Germinal center (tissue), 1 donor: ENCODE measurements at places on chromosomes 1 and 21.

DNA sequence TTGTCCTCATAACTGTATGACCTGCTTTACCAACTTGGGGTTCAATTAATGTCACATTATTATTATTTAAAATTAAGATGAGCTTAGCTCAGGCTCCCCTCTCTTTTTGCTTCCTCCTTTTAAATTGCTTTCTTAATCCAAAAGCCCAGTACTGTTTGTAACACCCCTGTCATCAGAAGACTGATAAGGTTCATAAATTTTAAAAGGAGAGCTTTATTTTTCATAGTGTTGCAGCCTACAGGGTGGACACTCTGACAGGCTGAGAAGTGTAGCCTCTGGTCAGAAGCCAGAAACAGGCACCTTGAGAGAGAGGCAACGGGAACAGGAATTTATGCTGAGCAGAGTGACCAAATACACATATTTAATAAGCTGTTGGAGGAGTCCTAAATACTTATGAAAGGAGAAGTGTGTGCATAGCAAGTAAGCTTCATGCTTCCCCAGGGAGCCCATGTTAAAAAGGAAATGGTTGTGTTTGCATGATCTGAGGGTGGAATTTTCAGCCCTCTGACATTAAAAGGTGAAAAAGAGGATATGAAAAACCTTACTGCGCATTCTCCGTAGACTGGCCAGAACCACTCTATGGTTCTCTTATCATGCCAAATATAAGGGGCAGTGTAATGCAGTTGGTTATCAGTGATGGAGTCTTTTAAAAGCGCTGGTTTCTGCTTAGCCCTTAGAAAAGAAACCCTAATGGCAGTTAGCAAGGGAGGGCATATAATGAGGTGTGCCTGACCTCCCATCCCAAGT is 30.5 kb upstream of the FGGY start:
- peak; percentile 42 for DNase-seq

DNA sequence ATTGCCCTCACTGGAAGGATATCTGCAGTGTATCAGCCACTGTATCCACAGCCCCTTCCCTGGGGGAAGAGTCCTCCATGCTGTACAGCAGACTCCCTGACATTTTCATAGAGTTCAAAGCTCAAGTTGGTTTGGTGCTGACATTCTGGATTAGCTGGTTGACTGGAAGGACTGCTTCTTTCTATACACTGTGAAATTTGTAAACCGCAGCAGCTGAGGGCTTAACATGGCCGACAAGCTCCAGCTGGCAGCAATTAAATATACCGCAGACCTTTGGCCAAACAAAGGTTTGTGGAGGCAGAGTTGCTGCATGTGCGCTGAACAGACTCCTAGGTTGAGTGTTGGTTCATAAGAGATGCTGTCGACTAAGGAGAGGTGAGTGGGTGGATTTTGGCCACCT is 126.4 kb downstream of the DHRS3 start:
- DNase-seq = no peak

DNA sequence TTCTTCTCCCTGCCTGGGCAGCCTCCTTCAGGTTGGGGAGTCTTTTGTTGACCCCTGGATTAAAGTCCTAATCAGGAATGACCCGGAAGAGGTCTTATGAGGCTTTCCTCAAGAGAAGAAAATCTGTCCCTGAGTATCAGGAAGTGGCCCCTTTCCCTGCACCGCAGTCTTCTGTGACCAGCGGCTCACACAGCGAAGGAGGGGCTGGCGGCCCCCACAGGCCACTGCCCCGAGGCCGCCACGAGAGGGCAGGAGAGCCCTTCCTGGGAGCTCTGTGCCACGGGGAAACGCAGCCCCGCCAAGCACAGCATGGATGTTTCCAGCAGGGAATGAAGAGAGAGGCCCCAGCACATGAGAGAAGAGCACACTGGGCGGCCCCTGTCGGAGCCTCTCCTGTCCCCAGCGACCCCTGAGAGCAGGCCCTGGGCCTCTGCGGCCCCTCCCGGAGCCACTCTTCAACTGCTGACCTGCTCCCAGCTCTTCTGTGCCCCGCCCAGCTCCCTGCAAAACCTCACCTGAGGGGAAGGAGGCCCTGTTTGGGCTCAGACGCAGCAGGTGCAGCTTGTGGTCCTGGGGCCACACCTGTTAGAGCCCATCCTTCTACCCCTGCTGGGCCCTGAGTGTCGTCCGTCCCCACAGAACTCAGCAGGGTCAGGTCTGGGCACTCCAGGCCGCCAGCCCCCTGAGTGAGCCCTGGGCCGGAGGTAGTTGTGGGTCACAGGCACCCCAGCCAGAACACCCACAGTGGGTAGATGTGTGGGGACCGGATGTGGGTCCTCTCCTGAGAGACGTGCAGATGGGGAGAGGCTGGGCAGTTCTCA is 4.9 kb upstream of the POFUT2 start:
- peak; percentile 67 for DNase-seq

GRCh38 chr21:46404306-46404705 is 54.4 kb upstream of the DIP2A start:
- DNase-seq = no peak

GRCh38 chr1:156121457-156121856 is 6.9 kb downstream of the LMNA start:
- DNase-seq = no peak

- DNase-seq = no peak
Measured at GRCh38 chr1:107105914-107106313, 34.9 kb upstream of the NTNG1 start.

DNA sequence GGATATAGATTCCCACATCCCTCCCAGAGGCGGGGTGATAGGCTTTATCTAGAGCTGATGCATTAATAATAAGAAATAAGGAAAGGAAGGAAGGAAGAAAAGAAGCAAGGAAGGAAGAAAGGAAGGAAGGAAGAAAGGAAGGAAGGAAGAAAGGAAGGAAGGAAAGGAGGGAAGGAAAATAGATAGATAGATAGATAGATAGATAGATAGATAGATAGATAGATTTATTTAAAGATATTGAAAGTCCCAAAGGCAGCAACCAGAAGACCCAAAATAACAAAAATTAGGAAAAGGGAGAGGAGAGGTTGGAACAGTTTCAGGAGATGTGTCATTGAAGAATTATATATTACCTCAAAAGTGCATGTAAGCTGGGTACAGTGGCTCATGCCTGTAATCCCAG is 12.2 kb upstream of the SLC26A9 start:
- DNase-seq = no peak

DNA sequence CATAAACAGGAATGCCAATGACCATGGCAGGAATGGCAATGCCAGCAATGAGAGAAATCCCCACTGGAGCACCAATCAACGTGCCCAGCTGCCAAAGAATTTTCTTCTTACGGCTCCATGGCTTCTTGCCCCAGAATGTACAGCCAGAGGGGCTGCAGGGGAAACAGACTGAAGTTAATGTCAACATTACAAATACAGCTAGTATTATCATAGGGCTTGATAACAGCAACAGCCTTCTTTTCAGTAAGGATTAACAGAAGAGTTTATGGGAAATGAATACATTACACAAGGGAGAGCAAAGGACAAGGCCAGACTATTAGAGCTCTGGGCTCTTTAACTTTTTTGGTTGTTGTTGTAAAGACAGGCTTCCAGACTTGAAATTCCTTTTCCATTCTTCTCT is 18.2 kb downstream of the RNF19B start:
- DNase-seq = no peak

- no peak for DNase-seq
Measured at GRCh38 chr1:90412563-90412962, 304.5 kb downstream of the BARHL2 start.

- no peak for DNase-seq
Measured at GRCh38 chr1:18998016-18998724, 41.7 kb upstream of the IFFO2 start.

- no peak for DNase-seq
Measured at GRCh38 chr21:16177532-16177931, 447.8 kb downstream of the USP25 start.

- no peak for DNase-seq
Measured at GRCh38 chr1:66982561-66983260, 57.9 kb downstream of the MIER1 start.

DNA sequence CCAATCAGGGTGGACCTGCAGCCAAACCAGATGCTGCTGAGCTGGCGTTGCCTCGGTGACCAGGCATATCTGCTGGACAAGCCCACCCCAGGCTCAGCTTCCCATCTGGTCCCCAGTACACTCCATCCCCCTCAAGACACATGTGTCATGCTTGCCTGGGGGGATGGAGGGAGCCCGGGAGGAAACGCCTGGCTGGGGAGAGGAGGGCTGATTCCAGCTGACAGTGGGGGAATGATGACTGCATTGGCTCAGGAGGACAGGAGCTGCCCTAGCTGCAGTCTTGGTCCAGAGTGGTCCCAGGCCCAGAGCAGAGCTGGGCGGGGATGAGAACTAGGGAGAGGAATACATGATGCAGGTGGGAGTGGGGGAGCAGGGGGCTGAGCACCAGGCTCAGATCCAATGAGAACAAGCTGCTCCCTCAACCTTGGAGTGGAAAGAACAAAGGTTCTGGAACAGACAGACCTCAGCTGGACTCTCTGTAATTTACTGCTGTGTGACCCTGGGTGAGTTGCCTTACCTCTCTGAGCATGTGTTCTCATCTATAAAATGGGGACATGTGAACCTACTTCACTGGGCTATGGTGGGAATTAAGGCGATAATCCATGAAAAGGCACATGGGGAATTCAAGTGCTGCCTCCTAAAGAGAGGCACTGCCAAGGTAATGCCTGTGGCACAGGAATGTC is 23.1 kb upstream of the ECE1 start:
- DNase-seq = no peak

DNA sequence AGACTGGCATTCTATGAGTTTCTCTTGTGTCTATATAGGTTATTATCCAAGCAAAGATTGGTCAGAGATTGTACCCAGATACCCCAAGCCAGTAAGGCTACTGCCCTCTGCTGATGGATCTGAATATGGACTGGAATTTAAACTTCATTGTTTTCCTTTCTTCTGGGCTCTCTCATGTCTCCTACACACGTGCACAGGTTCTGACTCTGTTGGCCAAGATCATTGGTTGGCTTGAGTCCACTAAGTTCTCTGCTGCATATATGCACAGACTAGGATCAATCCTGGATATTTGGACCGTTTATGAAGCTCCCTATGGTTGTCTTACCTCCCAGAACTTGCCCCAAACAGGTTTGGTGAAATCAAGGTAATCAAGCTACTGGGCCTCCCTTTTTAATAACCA is 69.7 kb downstream of the CC2D1B start:
- peak; percentile 32 for DNase-seq

DNA sequence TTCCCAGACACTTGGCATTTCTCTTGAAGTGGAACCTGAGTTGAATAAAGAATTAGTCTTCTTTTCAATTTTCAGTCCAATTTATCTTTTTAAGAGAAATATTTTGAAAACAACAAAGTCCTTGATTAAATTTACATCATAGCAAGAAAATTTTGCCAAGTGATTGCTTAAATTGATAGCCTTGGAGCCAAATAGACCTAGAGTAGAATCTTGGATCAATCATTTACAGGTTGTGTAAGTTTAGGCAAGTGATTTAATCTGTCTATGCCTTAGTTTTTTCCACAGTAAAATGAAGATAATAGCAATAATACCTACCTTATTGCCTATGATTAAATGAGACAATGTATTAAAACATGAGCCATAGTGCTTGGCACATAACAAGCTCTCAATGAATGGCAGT is 113.9 kb downstream of the LHX9 start:
- no peak for DNase-seq

- DNase-seq = no peak
Measured at GRCh38 chr21:46459356-46460112, 843 bp downstream of the DIP2A start.

DNA sequence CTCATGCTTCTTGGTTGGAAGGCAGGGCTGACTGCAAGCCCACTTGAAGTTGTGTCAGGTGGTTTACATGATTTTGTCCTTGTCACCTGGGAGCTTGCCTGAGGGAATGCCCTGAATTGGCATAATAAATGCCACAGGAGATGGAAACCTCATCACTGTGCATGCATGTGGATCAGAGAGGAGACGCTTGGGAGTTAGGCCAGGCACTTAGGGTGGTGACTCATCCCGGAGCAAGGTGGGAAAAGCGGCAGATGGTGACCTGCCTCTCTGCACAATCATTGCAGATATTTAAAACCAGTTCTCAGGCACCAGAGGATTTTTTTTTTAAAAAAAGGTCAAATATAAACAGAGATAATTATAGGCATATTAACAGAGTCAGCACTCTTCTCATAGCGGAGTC is 202.2 kb upstream of the KIAA0040 start:
- no peak for DNase-seq

DNA sequence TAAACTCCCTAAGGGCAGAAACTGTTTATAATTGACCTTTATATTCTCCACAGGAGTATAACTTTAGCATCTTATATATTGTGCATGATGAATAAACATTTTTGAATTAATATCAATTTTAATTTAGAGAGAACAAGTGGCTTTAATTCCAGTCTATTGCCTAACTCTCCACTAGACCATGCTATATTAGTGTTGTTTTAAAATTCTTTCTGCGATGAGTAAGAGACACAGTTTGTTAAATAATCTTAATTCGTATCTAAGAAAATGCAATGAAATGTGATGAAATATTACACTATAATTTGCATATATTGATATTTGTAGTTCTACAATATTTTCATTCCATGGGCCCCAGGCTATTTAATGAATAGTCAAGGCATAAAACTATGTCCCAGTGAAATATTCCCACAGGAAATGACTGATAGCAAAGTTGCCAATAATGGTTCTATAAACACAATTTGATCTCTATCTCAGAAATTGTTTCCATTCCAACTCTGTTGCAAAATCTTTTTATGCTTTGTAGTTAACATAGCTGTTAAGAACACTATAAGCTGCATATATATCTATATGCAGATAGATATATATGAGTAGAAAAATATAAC is 2.9 kb upstream of the SYDE2 start:
- no peak for DNase-seq

- no peak for DNase-seq
Measured at GRCh38 chr1:94324178-94324544, 86.8 kb upstream of the ARHGAP29 start.

DNA sequence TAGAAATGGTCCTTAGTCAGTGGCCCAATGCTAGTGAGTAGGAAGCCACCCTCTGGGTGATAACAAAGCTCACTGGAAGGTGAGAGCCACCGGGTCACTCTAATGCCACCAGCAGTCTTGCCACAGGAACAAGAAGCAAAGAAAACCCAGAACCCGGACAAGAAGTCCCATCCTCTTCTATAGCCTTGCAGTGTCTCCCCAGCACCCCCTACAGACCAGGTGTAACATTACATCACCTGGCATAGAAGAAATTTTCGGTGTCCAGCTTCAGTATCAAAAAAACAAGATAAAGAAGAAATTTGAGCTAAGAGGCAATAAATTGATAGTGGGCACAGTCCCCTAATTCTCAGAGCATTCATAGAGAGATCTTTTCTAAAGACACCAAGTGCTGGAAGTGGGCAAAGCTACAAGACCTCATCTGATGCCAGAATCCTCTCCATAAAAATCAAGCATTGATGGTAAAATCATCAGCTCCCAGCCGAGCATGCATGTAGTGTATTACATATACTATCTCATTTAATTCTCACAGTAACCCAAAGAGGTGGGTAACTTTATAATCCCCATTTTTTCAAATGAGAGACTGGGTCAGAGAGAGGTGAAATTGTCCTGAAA is 491.0 kb downstream of the MATN1 start:
- peak; percentile 28 for DNase-seq

DNA sequence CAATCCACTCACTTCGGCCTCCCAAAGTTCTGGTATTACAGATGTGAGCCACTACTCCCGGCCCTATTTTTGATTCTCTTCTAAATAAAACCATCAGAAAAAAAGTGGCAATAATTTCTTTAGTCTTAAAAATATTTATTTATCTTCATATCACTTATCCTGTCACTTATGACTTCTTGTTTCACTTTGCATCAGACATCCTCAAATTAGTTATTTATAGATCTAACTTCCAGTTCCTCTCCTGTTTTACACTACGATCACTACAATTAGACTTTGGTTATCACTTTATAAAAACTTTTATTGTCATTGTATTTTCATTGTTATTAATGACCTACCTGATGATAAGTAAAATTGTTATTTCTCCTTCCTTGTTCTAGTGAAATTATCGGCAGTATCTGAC is 783.4 kb upstream of the BRINP3 start:
- DNase-seq = no peak
